Activated naive CD8-positive, alpha-beta T cell treated with anti-CD3 and anti-CD28 coated beads, Interleukin-2, amount 50 U/mL, for 16 hours (primary cell): ENCODE measurements at places on chromosomes 7 and 10.

DNA sequence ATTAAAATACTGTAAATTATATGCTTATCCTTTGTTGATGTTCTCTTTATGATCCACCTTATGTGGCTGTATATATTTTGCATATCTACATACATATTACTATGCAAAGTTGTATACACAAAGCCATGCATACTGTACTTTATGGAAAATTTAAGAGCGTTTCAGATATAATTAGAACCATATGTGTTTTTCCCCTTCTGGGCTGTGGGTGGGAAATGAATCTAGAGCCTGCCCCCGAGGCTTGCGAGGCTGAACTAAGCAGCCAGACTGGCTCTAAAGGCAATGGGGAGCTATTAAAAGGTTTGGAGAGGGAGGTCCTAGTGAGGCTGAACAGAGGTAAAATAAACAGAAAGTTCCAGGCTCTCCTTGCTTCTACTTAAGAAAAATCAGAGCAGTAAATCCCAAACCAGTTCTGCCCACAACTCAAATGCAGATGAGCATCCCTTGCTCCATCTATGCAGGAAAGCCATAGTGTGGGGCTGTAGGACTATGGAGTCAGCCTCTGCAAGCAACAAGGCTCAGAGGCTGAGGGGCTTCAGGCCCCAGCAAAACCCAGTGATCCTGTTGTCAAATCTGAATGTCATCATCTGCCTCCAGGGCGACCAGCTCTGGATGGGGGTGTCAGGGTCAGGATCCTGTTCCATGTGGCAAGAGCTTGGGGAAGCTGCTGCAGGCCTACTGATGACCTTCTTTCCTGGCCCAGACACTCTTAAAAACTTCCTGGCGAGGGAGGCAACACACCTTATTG, 14.1 kb upstream of the DDIT4 start:
- no peak for DNase-seq

- DNase-seq = no peak
Measured at GRCh38 chr7:69765879-69766278, 167.6 kb downstream of the AUTS2 start.

DNA sequence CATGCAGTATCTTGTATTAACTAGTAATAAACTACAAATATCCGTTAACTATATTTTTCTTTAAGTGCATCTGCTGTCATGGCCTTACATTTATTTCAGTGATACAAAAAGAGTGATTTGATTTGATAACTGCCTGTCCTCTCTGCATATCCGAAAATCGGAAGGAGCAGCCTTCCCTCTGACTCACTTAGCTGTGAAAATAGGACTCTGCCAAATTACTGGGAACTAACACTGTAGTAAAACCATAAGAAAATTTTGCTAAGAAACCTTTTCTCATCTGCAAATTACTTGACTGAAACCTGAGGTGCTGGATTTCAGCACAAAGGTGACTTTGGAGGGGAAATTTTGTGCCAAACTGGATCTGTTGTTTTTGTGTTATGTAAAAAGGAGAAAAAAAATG, 176.6 kb upstream of the MKLN1 start:
- DNase-seq = no peak

- DNase-seq = no peak
Measured at GRCh38 chr7:51344406-51345138, 28.0 kb upstream of the COBL start.

DNA sequence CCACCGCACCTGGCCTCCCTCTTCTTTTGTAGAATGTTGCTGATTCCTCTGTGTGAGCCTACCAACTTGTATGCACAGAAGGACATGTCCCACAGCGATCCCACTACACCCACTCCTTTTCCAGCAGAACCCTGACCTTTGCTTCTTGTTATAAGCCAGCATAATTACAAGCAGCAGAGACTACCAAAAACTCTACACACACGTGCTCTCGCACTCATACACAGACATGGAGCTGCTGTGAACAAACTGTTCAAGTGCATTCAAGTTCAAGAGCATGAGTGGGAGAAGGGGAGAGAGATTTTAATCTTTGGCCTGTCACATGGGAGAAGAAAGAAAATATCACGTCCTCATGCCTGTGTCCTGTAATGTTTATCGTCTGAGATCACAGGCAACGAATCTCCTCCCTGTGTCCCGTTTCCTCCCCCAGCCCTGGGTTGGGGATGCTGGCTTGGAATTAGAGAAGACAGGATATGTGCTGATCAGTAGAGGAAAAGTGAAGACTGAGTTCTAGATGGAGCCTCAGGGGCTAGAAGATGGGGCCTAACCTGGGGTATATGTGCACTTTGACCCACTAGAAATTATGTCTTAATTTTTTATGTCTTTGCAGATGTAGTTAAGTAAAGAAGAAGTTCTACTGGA, 79.6 kb downstream of the NHLRC2 start:
- no peak for DNase-seq
